GM12891 (cell line): ENCODE measurements at places on chromosomes 12 and 14.
A peak's percentile ranks its signal among the peaks of the same experiment; 100 is the strongest.

- DNase-seq: peak; percentile 16
Observed at GRCh38 chr12:102824218-102824835, 92.7 kb downstream of the PAH start.

DNA sequence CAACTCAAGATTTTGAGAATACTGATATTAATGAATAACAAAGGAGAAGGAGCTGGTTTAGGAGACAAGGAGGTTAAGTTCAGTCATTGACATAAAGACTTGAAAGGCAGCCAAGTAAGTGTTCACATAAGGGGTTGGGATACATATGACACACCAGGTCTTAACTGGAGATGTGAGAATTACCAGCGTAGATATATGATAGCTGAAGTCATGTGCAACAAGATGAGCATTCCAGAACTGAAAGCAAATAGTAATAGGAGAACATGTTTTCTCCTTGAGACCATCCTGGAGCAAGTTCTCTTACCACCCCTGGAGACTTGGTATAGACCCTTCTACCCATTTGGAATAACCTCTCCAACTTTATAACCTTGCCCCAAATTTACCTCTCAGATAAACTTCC is 43.3 kb upstream of the NPFF start:
- DNase-seq: no peak

DNA sequence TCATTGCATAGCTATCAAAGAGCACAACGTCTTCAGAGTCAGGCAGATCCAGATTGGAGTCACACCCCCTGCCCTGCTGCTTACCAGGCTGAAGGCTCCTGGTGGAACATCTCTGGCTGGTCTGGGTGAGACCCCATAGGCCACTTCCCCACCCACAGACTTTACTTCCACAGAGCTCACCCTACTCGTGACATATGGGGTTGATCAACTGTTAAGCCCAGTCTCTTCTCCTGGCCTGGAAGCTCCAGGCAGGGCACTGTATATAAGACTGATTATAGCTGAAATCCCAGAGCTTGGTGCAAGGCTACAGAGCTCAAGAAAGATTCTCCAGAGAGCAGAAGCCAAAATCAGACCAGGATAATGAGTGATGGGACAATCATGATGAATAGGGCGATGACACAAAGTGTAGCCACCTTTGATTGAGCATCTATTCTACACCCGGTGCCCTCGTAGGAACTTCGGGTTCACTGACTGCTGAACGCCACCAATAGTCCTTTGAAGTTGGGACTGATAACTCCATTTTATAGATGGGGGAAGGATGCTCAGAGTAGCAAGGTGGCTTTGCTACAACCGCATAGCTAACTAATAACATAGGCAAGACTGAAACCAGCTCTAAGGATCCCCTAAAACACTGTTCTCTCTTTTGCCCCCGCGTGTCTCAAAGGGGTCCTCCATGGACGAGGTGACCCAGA is 287.8 kb downstream of the BCL11B start:
- no peak for DNase-seq

- no peak for DNase-seq
Observed at GRCh38 chr12:9148926-9149325, 33.2 kb upstream of the A2M start.

- no peak for DNase-seq
Observed at GRCh38 chr14:69036757-69037506, 57.8 kb upstream of the ACTN1 start.

DNA sequence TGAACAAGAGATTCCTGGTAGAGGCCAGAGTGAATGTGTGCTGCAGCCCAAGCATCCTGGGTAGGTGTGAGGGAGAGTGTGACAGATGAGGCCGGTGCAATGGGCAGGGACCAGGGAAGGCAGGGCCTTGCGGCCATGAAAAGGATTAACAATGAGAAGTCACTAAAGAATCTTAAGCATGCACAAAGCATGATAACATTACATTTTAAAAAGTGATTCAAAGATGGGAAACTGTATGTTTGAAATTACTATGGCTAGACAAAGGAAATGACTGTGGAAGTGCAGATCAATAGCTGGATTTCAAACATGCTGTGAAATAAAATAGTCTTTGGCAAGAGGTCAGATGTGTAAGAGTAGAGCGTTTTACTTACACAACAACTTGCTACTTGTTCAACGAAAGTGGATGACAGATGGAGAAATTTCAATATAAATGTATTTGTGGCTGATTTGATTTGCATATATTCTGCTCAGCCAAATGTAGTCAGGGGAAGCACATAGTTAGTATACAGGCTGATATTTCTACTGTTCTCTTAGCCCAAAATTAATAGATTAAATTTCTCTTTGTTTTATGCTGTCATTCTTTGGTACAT is 175.5 kb downstream of the CCDC59 start:
- DNase-seq: no peak

DNA sequence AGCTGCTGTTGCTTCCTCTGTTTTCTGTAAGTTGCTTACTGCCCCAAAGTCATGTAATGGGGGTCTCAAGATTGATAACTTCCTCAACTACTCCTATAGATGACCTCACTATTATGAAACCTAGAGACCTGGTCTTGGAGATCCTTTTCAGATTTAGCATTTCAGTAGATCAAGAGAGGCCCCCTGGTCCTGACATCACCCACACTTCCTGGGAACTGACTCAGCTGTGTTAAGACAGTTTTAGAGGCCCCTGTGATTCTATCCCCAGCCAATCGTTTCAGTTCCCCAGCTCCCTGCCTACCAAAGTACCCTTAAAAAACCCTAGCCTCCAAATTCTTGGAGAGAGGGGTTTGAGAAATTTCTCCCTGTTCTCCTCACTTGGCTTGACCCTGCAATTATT is 9.2 kb upstream of the ARG2 start:
- DNase-seq: no peak

- DNase-seq: no peak
Observed at GRCh38 chr12:20593611-20594010, 101.5 kb upstream of the SLCO1C1 start.

- DNase-seq: peak; percentile 14
Observed at GRCh38 chr12:59113831-59114615, 193.7 kb upstream of the LRIG3 start.

DNA sequence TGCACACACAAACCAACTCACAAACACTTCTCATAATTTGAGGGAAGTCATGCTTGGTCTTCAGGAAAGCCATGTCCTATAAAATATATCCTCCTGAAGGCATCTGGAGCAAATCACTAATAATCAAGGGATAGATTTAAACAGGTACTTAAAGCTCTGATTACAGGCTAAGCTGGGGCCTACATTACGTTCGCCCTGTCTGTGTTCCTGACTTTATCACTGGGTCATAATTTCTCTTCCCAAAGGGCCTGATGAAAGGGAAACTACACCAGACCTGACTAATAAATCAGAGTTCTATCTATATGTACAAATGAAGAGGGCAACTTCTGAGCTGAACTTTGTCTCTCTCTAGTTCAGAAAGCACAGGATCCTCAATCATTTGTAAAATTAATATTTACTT is 43.9 kb upstream of the RASSF8 start:
- no peak for DNase-seq

DNA sequence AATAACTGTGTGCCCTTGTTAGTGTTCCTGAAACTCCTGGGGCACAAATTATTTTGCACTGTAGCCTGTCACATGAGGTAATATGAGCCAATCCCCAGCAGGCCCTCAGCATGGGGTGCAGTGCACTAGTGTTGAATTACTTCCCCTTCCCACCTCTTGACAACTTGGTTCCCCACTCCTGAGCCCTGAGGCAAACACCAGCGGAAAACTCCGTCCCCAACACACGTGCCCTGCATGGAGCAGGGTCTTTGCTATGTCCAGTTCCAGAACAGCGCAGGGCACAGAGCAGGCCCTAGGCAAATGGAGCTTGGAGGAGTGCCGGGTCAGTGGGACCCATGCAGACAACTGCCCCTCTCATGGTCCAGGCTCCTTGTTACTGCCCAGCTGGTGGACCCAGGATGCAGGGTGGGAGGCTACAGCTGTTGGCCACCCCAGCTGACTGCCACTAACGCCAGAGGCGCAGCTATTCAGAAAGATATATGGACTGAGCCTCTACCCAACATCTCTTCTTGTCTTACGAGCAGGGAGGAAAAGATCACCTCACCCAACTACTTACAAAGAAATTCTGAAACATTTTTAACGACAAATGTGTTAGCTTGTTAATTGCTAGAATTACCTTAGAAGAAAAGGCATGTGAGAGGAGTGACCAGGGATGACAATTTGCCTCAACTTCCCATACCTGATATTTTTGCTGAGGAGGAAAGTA is 71.6 kb downstream of the NT5DC3 start:
- no peak for DNase-seq

DNA sequence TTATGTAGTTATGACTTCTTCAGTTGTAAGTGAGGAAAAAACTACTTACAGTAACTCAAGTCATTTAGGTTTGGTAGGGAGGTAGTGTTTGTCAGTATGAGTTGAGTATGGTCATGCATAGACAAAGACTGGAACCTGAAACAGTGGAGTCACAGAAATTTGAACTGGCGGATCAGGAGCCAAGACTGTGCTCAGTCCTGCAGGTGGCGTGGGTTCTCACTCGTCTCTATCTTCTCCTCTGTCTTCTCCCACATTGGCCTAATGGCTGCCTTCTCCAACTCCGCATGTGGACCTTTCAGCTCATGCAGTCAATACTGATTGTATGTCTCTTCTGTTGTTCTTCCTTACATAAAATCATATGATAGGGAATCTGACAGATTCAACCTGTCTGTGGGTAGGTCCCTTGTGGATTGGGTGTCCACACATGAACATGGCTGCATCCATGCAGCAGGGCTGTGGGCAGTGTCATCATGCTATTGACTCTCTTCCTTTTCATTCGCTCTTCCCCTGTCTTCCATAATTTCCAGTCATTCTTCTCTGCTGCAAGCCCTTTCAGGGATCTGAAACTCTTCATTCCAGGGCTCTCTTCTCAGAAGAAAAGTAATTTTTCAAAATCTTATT is 78.8 kb upstream of the NEDD1 start:
- no peak for DNase-seq

DNA sequence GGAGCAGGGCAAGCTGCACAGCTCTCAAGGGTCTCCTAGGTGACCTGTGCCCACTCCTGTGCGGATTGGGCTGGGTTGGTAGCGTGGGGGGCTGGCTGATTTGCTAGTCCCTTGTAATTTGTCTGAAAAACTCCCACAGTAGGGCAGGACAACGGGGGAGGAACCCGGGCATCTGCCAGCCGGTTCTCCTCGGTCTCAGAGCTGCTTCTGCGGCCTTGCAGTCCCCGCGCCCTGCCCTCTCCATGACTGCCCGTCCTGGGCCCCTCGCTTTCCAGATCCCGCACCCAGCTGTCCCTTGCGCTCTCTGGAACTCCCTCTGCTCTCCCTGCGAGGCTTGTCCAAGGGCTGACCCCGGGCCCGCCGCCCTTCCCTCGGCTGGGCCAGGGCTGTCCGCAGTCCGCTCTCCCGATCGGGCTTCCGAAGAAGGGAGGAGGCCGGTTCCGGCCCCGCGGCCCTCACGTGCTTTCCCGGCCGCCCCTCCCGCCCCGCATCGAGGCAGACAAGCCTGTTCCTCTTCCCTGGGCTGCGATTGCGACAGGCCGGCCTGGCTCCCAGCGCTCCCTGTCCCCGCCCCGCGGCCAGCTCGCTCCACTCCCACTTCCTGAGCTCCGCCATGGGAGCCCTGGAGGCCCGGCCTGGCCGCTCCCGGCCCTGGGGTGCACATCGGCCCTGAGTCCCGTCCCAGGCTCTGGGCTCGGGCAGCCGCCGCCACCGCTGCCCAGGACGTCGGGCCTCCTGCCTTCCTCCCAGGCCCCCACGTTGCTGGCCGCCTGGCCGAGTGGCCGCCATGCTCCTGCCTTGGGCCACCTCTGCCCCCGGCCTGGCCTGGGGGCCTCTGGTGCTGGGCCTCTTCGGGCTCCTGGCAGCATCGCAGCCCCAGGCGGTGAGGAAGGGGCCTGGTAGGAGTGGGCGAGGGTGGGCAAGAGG is at the start of gene LTBR:
Gene LTBR, plus strand, starts transcription at position 591 of the 927 bp plus-strand sequence. Its CDS starts 197 bp downstream, at position 788.
- DNase-seq: peak; percentile 55

DNA sequence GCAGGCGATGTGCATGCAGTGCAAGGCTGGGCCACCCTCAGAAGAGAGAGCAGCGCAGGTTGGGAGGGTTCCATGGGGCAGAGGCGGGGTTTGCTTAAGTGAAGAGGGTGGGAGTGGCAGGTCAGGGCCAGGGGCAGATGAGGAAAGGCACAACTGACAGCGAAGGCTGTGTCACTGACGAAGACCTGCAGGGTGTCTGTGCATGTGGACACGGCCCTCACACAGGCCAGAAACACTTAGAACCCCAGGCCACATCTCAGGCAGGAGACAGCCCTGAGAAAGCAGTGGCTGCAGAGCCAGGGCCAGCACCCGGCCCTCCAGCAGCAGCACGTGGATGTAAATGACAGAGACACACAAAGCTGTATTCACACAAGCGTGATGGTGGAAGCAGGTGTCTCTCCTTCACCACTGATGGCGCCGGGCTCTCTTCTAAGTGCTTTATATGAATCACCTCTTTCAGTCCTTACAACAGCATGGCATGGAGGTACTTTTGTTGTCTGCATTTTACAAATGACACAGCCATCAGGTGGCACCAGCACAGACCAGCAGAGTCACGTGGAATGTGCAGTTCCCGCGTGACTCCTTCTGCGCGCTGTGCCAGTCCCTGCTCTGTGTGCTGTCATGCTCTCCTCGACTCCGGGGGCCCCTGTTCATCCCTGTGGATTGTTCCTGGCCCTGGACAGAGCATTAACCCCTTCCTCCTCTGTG is 54.6 kb downstream of the TSPAN11 start:
- no peak for DNase-seq

- no peak for DNase-seq
Observed at GRCh38 chr12:105567061-105567460, 236.6 kb downstream of the C12orf75 start.

DNA sequence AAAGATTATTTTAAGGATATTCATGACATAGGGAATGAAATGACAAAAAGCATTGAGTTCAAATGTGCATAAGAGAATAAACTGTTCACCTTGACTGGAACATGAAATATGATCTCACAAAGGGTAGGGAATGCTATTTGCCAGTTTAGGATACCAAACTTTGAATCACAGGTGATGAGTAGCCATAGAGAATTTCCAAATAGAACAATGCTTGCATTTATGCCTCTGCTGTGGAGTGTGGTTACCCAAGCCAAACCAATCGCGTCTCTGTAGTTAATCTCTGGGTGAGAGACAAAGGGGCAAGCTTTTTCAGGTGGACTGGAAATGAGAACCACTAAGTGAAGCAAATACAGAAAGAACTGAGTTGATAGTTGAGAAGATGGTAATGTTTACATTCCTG is 371.1 kb upstream of the RPL10L start:
- DNase-seq: no peak

- no peak for DNase-seq
Observed at GRCh38 chr14:29301571-29301970, 535.0 kb downstream of the FOXG1 start.

DNA sequence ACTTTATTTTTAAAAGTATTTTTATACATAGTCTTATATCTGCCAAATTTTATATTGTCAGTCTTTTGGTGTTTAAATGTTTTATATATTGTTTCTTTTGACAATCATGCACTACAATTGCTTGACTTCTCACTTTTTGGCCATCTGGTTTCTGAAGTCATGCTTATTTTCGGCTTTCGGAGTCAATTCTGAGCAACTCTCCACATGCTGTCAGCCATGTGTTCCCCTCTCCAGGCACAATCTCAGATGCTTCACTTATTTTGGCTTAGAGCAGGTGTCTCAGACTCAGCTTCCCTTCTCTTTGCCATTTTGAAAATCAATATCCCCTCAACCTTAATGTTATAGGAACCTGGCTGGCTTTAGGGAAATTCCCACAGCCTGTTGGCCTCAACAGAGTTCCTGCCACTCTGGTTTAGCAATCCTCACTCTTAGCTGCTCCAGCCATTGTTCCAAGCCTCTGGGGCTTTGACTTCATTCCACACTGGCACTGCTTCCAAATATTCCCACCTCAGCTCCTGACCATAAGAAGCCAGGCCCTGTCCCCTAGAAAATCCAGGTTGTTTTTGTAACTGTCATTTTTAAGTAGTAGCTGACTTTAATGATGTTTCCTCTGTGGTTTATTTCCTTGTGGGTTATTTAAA is 125.5 kb upstream of the FAR2 start:
- no peak for DNase-seq
